ENCODE measurements at places on chromosomes 4 and X.

DNA sequence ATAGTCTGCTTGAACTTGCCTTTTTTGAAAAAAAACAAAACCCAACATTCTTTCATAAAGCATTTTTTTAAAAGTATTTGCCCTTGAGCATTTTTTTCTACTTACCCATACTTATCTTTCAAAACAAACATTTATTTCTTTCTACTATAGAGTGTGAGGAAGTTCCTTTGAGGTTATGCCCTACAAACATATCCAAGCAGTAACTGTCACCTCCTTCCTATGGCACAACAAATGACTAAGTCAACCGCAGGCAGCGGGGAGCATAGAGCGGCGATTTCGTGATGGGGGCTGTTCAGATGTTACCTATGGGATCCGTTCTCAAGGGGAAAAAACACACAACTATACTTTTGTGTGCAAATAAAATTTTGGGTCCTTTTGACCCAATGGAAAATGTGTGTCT lies 19.4 kb downstream of the SPRY1 start:
- DNase-seq, result no peak
- H3K4me1 ChIP-seq, result peaks cover 71% of the 10 kb centered on the region
- no peak overlapping the region for H3K4me3 ChIP-seq
- H3K27ac ChIP-seq, result peak overlapping the region; percentile 94
- H3K27me3 ChIP-seq, result no peaks in the 10 kb centered on the region

DNA sequence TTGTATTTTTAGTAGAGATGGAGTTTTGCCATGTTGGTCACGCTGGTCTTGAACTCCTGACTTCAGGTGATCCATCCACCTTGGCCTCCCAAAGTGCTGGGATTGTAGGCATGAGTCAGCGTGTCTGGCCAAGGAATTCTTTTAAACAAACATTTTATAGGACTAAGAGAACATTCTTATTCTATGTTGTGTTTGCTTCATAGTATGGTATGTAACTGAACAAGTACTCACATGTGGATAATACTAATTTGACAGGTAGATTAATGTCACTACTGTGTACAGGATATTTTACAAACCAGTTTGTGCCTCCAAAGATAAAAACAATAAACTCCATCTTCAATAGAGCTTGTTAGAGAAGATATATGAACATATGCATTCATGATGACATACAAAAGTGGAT lies 1353.4 kb downstream of the PCDH7 start:
- DNase-seq, result no peak
- no peaks in the 10 kb centered on the region for H3K36me3 ChIP-seq
- no peaks in the 10 kb centered on the region for H3K27me3 ChIP-seq
- no peaks in the 10 kb centered on the region for H3K4me1 ChIP-seq

GRCh38 chr4:85842540-85842939 lies 367.6 kb downstream of the ARHGAP24 start:
- no peak for DNase-seq
- no peaks in the 10 kb centered on the region for H3K36me3 ChIP-seq
- H3K27ac ChIP-seq, result no peak overlapping the region
- H3K4me1 ChIP-seq, result no peaks in the 10 kb centered on the region
- H3K4me3 ChIP-seq, result no peak overlapping the region
- no peaks in the 10 kb centered on the region for H3K27me3 ChIP-seq

DNA sequence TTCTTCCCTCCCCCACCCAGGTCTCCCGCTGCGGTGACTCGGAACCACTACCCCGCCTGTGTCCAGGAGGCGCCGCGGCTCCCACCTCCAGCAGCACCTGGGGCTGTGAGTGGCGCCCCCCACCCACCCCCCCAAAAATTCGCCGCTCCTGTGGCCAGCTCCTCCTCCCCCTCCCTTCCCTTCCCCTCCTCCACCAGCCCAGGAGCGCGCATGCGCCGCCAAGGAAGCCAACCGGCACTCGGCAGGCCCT lies 278 bp downstream of the CLOCK start:
- no peaks in the 10 kb centered on the region for H3K27me3 ChIP-seq
- no peaks in the 10 kb centered on the region for H3K36me3 ChIP-seq
- peak overlapping the region; percentile 47 for H3K4me3 ChIP-seq

DNA sequence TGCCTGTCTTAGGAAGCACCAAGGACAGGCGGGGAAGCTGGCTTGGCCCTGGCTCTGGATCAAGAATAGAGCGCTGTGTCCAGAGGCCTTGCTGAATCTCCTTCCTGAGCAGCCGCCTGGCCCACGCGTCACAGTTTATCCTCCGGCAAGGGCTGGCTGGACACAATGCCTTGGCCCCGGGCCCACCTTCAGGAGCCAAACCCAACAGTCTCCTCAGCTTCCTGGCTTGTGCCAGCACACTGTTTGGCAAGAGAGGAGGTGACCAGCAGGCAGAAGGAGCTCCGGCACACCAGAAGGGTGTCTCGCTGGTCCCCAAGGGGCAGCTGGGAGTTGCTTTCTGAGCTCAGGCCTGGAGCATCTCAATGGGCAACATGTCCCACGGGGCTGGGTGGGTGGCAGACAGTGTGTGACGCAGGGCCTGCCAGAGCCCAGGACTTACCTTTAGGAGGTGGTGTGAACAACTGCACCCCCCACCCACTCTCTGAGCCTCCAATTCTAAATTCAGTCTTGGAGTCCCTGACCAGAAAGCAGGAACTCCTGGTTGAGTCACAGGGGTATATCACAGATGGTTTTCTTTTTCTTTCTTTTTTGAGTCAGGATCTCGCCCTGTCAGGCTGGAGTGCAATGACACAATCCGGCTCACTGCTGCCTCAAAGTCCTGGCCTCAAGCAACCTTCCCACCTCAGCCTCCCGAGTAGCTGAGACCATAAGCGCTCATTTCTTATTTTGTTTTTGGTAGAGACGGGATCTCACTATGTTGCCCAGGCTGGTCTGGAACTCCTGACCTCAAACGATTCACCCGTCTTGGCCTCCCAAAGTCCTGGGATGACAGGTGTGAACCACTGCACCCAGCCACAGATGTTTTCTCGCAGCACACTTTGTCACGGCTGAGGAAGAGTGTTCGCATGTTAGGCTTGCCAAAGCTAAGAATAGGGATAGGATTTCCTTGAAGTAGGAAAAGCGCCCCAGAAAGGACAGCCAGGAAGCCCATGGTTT lies 361.2 kb downstream of the BCOR start:
- peaks cover 3% of the 10 kb centered on the region for H3K27me3 ChIP-seq
- no peaks in the 10 kb centered on the region for H3K36me3 ChIP-seq
- no peak overlapping the region for H3K4me3 ChIP-seq
- no peak for DNase-seq
- H3K4me1 ChIP-seq, result peaks cover 13% of the 10 kb centered on the region

DNA sequence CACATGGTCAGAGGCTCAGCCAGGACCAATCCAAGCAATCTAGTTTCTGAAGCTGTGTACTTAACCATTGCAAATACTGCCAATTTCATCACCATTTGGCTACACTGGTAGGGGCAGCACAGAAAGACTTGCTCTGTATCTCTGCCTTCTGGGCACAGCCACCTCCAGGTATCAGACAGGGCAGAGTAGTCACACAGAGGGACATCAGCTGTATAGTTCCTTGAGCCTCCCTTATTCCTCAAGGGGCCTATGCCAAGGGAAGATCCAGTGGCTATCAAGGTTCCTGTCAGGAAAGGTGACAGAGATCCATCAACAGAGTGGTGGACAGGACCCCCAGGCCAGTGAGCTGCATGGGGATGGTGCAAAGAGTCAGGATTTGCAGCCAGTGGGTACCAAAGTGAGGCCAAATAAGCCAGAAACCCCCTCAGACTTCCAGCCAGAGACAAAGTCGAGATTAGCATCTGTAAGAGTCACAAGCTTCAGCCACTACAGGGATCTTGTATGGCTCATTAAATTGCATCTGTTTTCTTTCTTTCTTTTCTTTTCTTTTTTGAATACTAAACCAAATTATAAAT lies 381.6 kb upstream of the CPEB2 start:
- no peaks in the 10 kb centered on the region for H3K36me3 ChIP-seq
- peak; percentile 12 for DNase-seq
- H3K4me3 ChIP-seq, result no peak overlapping the region
- no peak overlapping the region for H3K27ac ChIP-seq

- H3K4me3 ChIP-seq, result no peak overlapping the region
- DNase-seq, result no peak
- H3K4me1 ChIP-seq, result no peaks in the 10 kb centered on the region
- no peaks in the 10 kb centered on the region for H3K27me3 ChIP-seq
Observed at GRCh38 chr4:58776627-58777026, 1666.4 kb upstream of the IGFBP7 start.

- no peaks in the 10 kb centered on the region for H3K27me3 ChIP-seq
- peaks cover 6% of the 10 kb centered on the region for H3K36me3 ChIP-seq
- H3K27ac ChIP-seq, result no peak overlapping the region
- DNase-seq, result no peak
- H3K4me1 ChIP-seq, result no peaks in the 10 kb centered on the region
Observed at GRCh38 chr4:41285202-41285863, 28.6 kb downstream of the UCHL1 start.

GRCh38 chr4:113905301-113905700 lies 74.1 kb downstream of the ARSJ start:
- DNase-seq, result no peak
- no peaks in the 10 kb centered on the region for H3K27me3 ChIP-seq
- peaks cover 5% of the 10 kb centered on the region for H3K36me3 ChIP-seq

DNA sequence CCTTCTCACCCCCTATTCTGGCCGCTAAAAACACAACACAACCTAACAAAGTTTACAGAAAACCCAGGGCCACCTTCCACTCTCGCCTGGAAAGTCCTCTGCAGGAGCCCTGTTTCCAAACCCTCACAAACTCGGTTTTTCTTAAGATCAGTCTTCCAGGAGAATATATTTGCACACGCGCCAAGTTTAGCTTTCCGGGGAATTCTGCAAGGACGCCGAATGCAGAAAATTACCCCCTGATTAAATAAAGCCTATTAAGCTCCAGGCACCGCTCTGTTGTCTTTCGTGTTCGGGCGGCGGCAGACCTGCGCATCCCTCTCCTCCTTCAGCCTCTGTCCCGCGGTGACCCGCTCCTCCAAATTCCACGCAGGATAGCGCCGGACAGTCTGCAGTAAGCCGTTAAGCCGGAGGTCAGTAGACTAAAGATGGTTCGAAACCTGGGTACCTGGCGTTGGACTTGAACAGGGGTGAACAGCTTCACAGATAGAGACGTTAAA lies 5.0 kb downstream of the MSX1 start:
- no peak for DNase-seq
- no peaks in the 10 kb centered on the region for H3K27me3 ChIP-seq

Data from WTC11 (cell line).